ENCODE measurements at places on chromosomes 13 and 19. TPM values are rescaled to one million over a fixed set of nuclear protein-coding genes. Genes with fewer than 3 reads are reported as not detected.
A peak's percentile ranks its signal among the peaks of the same experiment; 100 is the strongest.

The PRODH2 gene
- total RNA-seq, result not detected

The CCDC8 gene
- total RNA-seq, result 10.2 TPM

The SMIM17 gene
- total RNA-seq, result 0.28 TPM

The EML2 gene
- total RNA-seq, result 11.8 TPM

The CKM gene
- total RNA-seq, result not detected

The TNFSF13B gene
- 0.56 TPM for total RNA-seq

The GZMM gene
- total RNA-seq, result not detected

The LGALS16 gene
- not detected for total RNA-seq

The PGLYRP2 gene
- total RNA-seq, result not detected

The CILP2 gene
- 0.18 TPM for total RNA-seq

The ACP7 gene
- total RNA-seq, result not detected

The CLIP3 gene
- total RNA-seq, result 5.0 TPM

The ZNF587B gene
- 32.2 TPM for total RNA-seq

The PLK5 gene
- not detected for total RNA-seq

The CLEC4M gene
- total RNA-seq, result not detected

The PEG3 gene
- not detected for total RNA-seq

The GGN gene
- total RNA-seq, result under 0.01 TPM

The C2CD4C gene
- under 0.01 TPM for total RNA-seq

DNA sequence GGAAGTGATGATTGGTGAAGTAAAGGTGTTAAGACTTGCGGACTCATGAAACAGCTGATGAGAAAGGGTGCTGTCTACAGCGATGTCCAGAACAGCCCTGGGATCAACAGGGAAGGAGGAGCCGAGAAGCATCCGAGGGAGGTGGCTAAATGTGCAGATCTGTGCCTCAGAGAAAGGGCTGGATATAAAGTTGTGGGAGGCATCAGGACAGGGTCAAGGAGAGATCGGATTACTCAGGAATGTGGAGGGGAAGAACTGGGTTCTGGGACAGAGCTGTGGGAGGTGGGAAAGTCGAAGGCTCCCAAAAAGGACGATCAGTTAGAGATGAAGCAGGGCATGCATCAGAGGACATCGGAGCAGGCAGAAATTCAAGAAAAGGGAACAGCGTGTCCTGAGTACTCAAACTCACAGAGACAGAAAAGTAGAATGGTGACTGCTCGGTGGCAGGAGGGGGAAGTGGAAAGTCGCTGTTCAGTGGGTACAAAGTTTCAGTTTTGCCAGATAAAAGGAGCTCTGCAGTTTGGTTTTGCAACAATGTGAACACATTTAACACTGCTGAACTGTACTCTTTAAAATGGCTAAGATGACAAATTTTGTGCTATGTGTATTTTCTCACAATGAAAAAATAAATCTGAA, 1.9 kb downstream of the SIGLEC14 start:
- H3K4me1 ChIP-seq, result no peaks in the 10 kb centered on the region
- H3K36me3 ChIP-seq, result no peaks in the 10 kb centered on the region
- H3K27ac ChIP-seq, result no peak overlapping the region
- H3K27me3 ChIP-seq, result no peaks in the 10 kb centered on the region
- H3K4me3 ChIP-seq, result no peak overlapping the region

GRCh38 chr19:35869327-35870123, 1.2 kb downstream of the APLP1 start:
- peaks cover 4% of the 10 kb centered on the region for H3K4me1 ChIP-seq
- H3K4me3 ChIP-seq, result peak overlapping the region; percentile 28
- no peaks in the 10 kb centered on the region for H3K36me3 ChIP-seq
- DNase-seq, result peak; percentile 61

DNA sequence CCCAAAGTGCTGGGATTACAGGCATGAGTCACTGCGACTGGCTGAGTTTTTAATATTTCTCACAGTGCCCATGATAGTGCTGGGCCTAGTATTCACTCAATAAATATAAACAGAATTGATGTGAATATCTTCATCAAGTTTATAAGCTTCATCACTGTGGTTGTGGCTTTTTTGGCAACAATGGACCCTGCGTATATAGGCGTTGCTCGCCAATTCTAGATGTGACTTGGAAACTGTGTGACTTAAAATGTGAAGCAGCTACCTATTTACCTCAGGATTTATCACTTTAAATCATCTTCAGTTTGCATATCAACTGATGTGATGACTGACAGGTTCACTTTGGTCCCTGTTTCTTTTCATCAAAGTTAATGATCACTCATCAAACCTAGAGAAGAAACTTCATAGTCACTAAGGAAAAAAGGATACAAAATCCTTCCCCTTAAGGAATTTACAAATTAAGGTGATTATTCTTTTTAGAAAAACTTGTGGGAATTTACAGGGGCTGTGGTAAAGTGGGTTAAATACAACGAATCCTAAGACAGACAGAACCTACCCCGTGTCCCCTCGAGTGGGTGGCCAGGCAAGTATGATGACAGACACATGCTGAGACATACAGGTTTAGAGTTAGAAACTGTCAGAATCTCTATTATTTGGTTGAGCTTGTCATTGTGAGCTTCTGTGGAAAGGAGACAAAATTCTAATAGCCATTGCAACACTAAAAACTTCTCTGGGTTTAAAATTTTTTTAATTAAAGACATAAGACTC, 101.3 kb downstream of the AKAP11 start:
- H3K36me3 ChIP-seq, result no peaks in the 10 kb centered on the region
- H3K4me1 ChIP-seq, result no peaks in the 10 kb centered on the region
- H3K27me3 ChIP-seq, result no peaks in the 10 kb centered on the region
- no peak overlapping the region for H3K4me3 ChIP-seq
- no peak overlapping the region for H3K27ac ChIP-seq
- no peak for DNase-seq

GRCh38 chr13:73307481-73307880, 248.7 kb downstream of the KLF5 start:
- no peak overlapping the region for H3K27ac ChIP-seq
- H3K36me3 ChIP-seq, result no peaks in the 10 kb centered on the region
- H3K4me1 ChIP-seq, result no peaks in the 10 kb centered on the region
- no peaks in the 10 kb centered on the region for H3K27me3 ChIP-seq

DNA sequence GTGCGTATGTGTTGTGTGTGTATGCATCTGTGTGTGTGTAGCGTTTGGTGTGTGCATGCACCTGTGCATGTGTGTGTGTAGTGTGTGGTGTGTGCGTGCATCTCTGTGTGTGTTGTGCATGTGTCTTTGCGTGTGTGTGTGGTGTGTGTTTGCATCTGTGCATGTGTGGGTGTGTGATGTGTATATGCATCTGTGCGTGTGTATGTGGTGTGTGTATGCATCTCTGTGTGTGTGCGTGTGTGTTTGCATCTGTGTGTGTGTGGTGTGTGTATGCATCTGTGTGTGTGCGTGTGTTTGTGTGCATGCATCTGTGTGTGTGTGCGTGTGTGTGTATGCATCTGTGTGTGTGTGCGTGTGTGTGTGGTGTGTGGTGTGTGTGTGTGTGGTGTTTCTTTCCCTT, 20.6 kb downstream of the CELF5 start:
- H3K36me3 ChIP-seq, result no peaks in the 10 kb centered on the region
- no peak overlapping the region for H3K4me3 ChIP-seq
- H3K4me1 ChIP-seq, result no peaks in the 10 kb centered on the region
- no peaks in the 10 kb centered on the region for H3K27me3 ChIP-seq

DNA sequence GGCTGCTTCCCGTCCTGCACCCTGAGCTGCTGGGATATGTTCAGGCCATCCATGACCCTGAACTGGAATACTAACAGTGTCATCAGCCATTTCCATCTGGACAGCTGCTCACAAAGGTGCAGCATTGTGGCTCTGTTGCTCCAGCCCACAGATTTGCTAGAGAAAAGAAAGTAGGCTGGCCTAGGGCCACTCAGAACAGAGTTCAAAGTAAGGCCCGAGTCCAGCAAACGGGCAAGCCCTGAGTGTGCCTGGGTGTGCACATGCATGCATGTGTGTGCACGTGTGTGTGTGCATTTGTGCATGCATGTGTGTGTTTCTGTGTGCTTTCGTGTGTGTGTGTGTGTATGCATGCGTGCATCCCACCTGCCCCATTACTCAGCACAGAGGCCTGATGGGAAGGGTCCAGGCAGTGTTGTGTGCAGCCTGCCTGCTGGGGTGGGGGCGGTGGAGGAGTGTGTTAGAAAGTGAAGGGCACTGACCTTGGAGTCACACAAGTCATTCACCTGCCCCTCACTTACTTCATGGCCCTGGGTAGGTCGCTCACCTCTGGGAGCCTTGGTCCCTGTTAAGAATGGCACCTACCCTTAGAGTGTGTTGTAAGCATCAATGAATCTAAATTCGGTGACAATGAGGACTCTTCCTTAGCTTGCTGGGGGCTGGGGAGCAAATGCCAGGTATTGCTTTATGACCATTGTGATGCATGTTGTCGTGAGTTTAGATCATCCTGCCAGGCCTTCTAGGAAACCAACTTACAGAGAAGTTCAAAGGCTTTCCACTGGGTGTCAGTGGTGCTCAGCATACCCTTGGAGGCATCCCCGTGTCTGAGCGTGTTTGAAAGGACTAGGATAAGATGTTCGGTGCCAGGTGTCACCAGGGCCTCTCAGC, 53.2 kb downstream of the GPR12 start:
- H3K36me3 ChIP-seq, result no peaks in the 10 kb centered on the region
- no peak overlapping the region for H3K27ac ChIP-seq
- H3K27me3 ChIP-seq, result peaks cover 16% of the 10 kb centered on the region
- DNase-seq, result peak; percentile 58

- DNase-seq, result no peak
- H3K4me1 ChIP-seq, result peaks cover 5% of the 10 kb centered on the region
- H3K27ac ChIP-seq, result no peak overlapping the region
- H3K36me3 ChIP-seq, result no peaks in the 10 kb centered on the region
Measured at GRCh38 chr19:2586196-2586595, 110.3 kb downstream of the GADD45B start.

- peak overlapping the region; percentile 98 for H3K4me3 ChIP-seq
- H3K27ac ChIP-seq, result no peak overlapping the region
- H3K36me3 ChIP-seq, result no peaks in the 10 kb centered on the region
- no peak for DNase-seq
- peaks cover 14% of the 10 kb centered on the region for H3K27me3 ChIP-seq
Measured at GRCh38 chr13:34942732-34943435, 814 bp downstream of the NBEA start.

- DNase-seq, result no peak
- H3K36me3 ChIP-seq, result no peaks in the 10 kb centered on the region
- H3K27ac ChIP-seq, result no peak overlapping the region
- H3K4me1 ChIP-seq, result no peaks in the 10 kb centered on the region
- no peaks in the 10 kb centered on the region for H3K27me3 ChIP-seq
Measured at GRCh38 chr13:80235166-80235966, 105.6 kb downstream of the SPRY2 start.

GRCh38 chr19:4401769-4402170, 670 bp upstream of the CHAF1A start:
- H3K36me3 ChIP-seq, result peaks cover 4% of the 10 kb centered on the region
- H3K4me1 ChIP-seq, result peaks cover 10% of the 10 kb centered on the region
- DNase-seq, result no peak
- peak overlapping the region; percentile 31 for H3K4me3 ChIP-seq
- no peaks in the 10 kb centered on the region for H3K27me3 ChIP-seq

GRCh38 chr19:3194106-3195087, 8.7 kb downstream of the NCLN start:
- no peak overlapping the region for H3K4me3 ChIP-seq
- no peak overlapping the region for H3K27ac ChIP-seq
- H3K36me3 ChIP-seq, result peaks cover 22% of the 10 kb centered on the region

DNA sequence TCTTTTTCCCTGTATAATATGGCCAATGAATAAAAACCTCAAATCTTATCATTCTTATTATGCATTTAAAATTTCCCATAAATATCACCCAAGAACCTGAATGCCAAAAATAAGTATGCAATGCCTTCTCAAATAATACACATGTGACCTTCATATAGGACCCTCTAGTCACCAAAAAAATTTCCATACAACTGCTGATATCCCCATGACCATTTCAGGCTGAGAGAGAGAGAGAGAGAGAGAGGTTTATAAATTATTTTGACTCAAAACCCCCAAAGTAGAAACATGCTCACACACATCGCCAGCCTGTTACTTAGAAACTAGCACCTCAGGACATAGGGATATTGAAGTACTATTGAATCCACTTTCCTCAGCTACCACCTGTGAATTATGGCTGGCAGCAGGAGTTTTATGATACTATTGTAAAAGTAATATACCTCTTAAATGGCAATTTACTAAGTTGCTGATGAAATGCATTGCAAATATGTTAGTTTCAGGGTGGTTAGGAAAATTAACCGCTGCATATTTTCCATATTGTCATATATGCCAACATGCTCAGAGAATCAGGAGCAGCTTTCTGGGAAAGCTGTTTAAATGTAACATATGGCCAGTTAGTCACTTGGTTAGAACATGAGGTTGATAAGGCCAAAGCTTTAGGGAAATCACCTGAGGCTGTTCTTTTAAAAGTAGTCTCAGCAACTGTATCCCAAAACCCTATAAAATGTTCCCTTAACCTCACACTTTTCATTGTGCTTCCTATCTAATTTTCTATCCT, 230.8 kb downstream of the DCT start:
- H3K27me3 ChIP-seq, result no peaks in the 10 kb centered on the region
- no peak overlapping the region for H3K27ac ChIP-seq
- H3K36me3 ChIP-seq, result no peaks in the 10 kb centered on the region
- no peaks in the 10 kb centered on the region for H3K4me1 ChIP-seq
- H3K4me3 ChIP-seq, result no peak overlapping the region

GRCh38 chr13:111347438-111347837, 27.0 kb downstream of the TEX29 start:
- H3K4me1 ChIP-seq, result peaks cover 8% of the 10 kb centered on the region
- H3K27ac ChIP-seq, result no peak overlapping the region
- no peaks in the 10 kb centered on the region for H3K27me3 ChIP-seq
- H3K4me3 ChIP-seq, result no peak overlapping the region
- no peaks in the 10 kb centered on the region for H3K36me3 ChIP-seq
- DNase-seq, result no peak

GRCh38 chr19:58330458-58330857, 3.7 kb downstream of the ZSCAN22 start:
- peak; percentile 76 for DNase-seq
- no peak overlapping the region for H3K27ac ChIP-seq
- peaks cover 2% of the 10 kb centered on the region for H3K4me1 ChIP-seq
- H3K27me3 ChIP-seq, result no peaks in the 10 kb centered on the region
- no peak overlapping the region for H3K4me3 ChIP-seq

GRCh38 chr19:3661284-3662238, 35.0 kb upstream of the CACTIN start:
- H3K27me3 ChIP-seq, result no peaks in the 10 kb centered on the region
- H3K4me1 ChIP-seq, result no peaks in the 10 kb centered on the region
- H3K27ac ChIP-seq, result no peak overlapping the region
- peaks cover 62% of the 10 kb centered on the region for H3K36me3 ChIP-seq

- no peaks in the 10 kb centered on the region for H3K36me3 ChIP-seq
- DNase-seq, result no peak
- H3K4me1 ChIP-seq, result no peaks in the 10 kb centered on the region
- no peak overlapping the region for H3K4me3 ChIP-seq
Measured at GRCh38 chr13:53545340-53545941, 516.8 kb downstream of the OLFM4 start.

GRCh38 chr19:6241680-6242377, 37.9 kb downstream of the MLLT1 start:
- no peak overlapping the region for H3K4me3 ChIP-seq
- H3K36me3 ChIP-seq, result peaks cover 6% of the 10 kb centered on the region
- H3K4me1 ChIP-seq, result peaks cover 18% of the 10 kb centered on the region
- no peak overlapping the region for H3K27ac ChIP-seq
- no peak for DNase-seq
- no peaks in the 10 kb centered on the region for H3K27me3 ChIP-seq

DNA sequence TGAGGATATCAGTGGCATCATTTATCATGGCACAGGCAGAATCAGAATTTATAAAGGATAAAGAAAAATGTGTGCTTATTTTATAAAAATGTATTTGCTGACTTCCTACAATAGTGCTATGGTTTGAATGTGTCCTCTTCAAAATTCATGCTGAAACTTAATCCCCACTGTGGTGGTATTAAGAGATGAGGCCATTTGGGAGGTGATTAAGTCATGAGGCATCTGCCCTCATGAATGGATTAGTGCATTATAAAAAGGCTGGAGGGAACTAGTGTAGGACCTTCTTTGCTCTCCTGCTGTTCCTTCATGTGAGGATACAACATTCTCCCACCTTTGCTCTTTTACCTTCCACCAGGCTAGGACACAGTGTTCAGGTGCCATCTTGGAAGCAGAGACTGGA, 212.8 kb downstream of the RFC3 start:
- no peak overlapping the region for H3K27ac ChIP-seq
- H3K4me1 ChIP-seq, result no peaks in the 10 kb centered on the region

Data from IMR-90 (cell line).